Renal pelvis (tissue), 12 donors: ENCODE measurements at places on chromosomes 4 and X. TPM values are rescaled to one million over a fixed set of nuclear protein-coding genes. Genes with fewer than 3 reads are reported as not detected.

OCIAD2 gene
- 214 TPM for polyA plus RNA-seq

CC2D2A gene
- polyA plus RNA-seq: 58.4 TPM

GRCh38 chr4:87112063-87112462 lies 108.4 kb downstream of the KLHL8 start:
- DNase-seq: no peak

- no peak for DNase-seq
Observed at GRCh38 chr4:183984566-183984965, 79.5 kb downstream of the STOX2 start.

DNA sequence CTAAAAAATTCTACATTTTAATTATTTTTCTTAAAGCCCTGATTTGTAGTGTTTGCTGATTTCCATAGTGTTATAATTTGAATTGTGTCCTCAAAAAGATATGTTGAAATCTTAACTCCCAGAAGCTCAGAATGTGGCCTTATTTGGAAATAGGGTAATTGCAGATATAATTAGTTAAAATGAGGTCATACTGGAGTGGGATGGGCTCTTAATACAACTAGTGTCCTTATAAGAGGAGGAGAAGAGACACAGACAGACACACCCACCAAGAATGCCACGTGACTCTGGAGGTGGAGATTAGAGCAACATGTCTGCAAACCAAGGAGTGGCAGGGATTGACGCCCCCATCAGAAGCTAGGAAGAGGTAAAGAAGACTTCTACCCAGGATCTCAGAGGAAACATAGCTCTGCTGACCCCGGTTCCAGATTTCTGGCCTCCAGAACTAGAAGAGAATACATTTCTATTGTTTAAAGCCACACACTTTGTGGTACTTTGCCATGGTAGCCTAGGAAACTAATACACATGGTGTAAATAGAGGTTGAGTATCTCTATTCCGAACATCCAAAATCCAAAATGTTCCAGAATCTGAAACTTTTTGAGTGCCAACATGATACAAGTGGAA lies 70.5 kb upstream of the IRF2 start:
- no peak for DNase-seq

- no peak for DNase-seq
Observed at GRCh38 chr4:108763226-108763593, 357 bp upstream of the ETNPPL start.

AFM gene
- polyA plus RNA-seq: 9.6 TPM

USP51 gene
- 11.5 TPM for polyA plus RNA-seq

DNA sequence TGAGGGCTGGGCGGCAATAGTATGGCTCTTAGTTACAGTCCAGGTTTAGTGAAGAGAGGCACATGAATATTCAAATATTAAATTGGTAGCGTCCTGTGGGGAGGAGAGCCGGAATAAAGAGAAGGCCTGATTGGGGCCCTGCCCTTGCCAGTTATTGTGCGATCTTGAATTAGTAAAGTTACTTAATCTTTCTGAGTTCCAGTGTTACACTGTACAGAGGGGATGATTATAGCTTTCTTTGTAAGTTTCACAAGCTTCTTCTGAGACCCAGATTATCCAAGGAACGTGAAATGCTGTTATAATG lies 1.2 kb downstream of the METAP1 start:
- DNase-seq: no peak

FREM3 gene
- 0.19 TPM for polyA plus RNA-seq

- DNase-seq: no peak
Observed at GRCh38 chr4:102694791-102695190, 66.0 kb downstream of the MANBA start.

DUSP9 gene
- 62.2 TPM for polyA plus RNA-seq
